ENCODE measurements at places on chromosomes 4 and X.
A peak's percentile ranks its signal among the peaks of the same experiment; 100 is the strongest.

- DNase-seq = peak; percentile 3
Observed at GRCh38 chrX:100447655-100448397, 37.8 kb upstream of the PCDH19 start.

DNA sequence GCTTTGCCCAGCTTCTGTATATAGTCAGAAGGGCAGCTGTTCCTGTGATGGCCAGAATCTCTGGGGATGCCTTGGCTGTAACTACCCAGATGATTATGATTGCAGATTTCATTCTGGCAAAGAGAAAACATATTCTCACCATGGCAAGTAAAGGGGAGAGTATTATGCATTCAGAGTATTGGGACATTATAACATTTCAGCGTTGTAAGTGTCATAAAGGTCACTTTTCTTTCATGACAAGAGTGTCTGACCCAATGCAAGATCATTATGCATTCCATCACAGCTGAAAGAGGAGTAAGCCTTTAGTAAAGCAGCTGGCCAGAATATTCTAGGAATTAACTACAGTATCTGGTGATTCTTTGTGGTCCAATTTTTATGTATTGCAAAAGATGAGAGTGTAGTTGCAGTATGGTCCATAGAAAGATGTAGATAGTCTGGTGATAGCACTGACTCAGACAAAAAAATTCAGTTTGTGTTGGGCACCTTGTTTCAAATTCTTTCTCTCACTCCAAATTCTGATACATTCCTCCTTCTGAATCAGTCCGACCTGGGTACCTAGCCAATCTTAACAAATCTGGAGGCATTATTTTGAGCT, 2366.3 kb downstream of the PCDH7 start:
- no peak for DNase-seq

DNA sequence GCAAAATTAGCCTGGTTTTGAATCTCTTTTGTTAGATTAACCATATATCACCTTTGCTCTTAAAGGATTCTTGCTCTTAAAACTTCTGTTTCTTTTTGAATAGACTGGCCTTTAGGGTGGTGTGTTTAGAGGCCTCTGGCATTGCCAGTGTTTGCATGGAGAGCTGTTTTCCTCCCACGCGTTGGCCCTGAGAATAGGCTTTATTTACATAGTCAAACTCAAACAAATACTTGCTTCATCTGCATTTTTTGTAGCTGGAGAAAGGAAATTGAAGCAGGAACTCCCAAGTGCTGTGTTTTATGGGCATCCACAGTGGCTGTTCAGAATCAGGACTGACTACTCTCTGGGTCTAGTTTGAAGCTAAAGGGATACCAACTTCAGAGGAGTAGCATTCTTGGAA, 2.7 kb downstream of the SHROOM2 start:
- DNase-seq = no peak

DNA sequence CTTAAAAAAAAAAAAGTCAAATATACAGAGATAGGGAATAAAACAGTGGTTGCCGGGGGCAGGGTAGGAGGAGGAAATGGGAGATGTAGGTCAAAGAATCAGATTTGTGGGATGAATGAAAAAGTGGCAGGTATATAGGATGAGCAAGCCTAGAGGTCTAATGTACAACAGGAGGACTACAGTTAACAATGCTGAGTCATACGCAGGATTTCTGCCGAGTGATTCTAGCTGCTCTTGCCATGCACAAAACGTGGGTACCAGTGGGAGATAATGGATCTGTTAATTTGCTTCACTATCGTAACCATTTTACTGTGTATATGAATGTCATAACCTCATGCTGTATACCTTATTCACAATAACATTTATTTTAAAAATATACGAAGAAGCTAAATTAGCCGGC, 10.7 kb upstream of the MTNR1A start:
- no peak for DNase-seq
